ENCODE measurements at places on chromosomes 11 and 22.

- no peak for DNase-seq
These were observed 7.5 kb downstream of the MALAT1 start for GRCh38 chr11:65506290-65506771.

GRCh38 chr22:20024225-20024624 lies 3.3 kb downstream of the TANGO2 start:
- DNase-seq: no peak

DNA sequence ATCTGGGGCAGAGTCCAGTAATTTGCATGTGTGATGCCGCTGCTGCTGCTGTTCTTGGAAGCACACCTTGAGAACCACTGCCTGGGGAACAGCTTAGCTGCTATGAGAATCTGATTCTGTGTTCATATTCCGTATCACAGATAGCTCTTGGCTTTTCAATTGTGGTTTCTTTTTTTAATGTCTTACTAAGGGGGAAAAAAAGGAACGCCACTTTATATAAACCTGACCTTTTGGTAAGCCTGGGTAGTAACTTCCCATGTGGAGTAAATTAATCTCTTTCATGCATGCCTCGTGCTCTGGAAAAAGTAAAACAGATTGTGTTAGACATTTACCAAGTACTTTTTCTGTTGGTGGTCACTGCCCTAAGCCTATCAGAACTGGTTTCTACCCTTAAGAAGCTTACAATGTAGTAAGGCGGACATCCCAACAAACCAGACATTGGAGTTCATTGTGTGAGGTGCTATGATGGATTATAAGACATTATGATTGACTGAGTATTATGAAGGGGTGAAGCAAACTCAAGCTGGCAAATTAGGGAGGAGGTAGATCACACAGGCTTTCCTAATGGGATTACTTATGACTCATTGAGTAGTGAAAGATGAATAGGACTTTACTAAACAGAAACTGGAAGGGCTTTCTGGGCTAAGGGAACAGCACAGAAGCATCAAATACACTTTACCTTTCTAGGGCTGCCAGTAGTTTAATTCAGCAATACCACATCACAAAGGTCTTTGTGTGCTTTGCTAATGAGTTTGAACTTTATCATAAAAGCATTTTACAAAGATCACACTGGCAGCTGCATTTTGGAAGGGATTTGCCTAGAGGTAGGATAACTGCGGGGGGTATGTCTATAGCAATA lies 64.7 kb downstream of the MAML2 start:
- DNase-seq: peak; percentile 34

DNA sequence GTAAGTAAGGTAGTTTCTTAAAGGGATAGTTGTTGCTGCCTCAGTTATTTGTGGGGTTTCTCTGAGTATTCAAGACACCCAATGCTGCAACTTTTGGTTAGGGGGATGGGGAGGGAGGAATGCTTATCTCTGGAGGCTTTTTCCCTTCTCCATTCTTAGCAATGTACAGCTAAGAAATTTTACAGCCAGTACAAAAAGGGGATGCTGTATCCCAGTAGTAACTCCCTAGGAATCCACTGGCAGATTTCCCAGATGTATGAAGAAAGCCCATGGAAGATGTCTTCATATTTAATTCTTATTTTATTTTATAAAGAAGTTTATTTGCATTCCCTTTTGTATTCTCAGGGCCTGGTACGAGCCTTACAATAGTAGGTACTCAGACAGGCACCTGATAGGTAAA lies 154.8 kb downstream of the ENTHD1 start:
- DNase-seq: no peak

- no peak for DNase-seq
These were observed 17.0 kb downstream of the IMMP1L start for GRCh38 chr11:31492320-31492913.

All from stomach (tissue), 19 donors.